Activated CD4-positive, alpha-beta T cell treated with anti-CD3 and anti-CD28 coated beads, Interleukin-2, amount 50 U/mL, for 16 hours (primary cell): ENCODE measurements at places on chromosomes 16 and 17.
A peak's percentile ranks its signal among the peaks of the same experiment; 100 is the strongest.

DNA sequence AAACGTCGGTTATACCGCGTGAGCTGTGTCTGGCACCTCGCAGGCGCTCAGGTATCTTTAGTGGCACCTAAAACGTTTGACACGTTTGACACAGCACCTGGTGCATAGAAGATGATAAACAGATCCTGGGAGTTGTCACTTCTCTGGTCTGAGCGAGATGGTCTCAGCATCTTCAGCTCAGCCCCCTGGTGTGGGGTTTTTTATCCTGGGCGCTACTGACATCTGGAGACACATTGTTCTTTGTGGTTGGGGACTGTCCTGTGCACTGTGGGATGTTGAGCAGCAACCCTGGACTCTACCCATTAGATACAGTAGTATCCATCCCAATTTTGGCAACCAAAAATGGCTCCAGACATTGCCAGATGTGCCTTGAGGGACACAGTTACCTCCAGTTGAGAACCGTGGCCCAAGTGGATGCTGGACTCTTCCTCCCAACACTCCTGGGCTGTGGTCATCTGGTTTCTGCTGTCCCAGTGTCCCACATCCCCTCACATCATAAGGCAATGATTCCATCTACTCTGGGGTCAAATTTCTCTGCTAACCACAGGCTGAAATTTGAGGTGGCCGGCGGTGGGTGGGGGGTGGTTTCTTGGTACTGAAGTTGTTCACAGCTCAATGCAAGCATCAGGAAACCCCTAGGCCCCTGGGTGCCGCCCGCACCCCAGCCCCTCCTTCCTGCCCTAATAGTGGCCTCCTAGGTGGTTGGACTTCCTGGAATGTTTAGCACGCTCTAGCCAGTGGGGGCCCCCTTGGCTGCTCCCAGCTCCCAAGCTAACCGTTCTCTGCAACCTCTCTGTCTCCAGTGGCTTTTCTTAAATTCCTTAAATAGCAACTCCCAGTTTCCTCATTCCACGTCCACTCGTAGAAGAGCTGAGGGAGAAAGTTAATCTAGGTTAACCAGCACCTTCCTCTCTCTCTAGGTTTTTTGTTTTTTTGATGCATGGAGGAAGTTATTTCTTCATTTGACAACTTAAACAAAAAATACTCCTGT, 124.8 kb downstream of the ABCC1 start:
- no peak for DNase-seq

- no peak for DNase-seq
Observed at GRCh38 chr16:57525761-57526160, 10.6 kb downstream of the CCDC102A start.

DNA sequence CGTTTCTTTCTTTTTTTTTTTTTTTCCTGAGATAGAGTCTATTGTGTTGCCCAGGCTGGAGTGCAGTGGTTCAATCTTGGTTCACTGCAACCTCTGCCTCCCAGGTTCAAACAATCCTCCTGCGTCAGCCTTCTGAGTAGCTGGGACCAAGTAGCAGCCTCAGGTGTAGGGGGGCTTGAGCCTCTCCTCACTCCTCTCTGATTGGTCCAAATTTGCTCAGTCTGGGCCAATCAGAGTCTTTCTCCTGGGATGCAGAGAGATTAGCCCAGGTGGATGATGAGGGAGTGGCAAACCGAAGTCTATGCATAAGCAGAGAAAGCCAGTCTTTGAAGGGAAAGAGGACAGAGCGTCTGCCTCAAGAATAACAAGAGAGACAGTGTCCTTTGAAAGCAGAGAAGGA, 99.0 kb downstream of the BMERB1 start:
- no peak for DNase-seq

GRCh38 chr17:82825540-82826124, 14.2 kb downstream of the ZNF750 start:
- no peak for DNase-seq

DNA sequence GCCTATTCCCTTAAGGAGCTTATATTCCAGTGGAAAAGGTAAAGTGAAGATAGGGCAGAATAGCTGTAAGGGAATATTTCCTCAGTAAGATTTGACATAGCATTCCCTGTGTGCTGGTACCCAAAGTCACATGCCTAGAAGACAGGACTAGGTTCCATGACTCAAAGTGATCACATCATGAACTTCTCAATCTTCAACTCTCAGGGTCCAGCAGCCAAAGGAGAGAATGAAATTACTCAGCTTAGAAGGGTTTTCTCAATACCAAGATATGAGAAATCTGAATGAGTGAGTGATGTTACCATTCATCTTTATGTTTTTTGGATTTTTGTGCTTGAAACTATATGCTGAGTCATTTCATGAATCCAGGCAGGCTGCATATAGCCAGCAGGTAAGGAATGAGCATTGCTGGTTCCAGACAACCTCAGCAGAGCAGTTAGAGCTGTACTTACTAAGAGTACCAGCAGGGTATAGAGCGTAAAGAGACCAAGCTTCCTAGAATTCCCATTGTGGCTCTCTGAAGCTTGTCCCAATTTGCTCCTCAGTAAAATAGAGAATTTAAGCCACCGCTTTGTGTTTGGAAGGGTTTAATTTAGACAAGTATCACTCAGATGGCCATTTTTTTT, 91.1 kb downstream of the ANKFN1 start:
- DNase-seq, result peak; percentile 14

GRCh38 chr17:55745258-55745657, 5.6 kb upstream of the PCTP start:
- DNase-seq, result no peak

DNA sequence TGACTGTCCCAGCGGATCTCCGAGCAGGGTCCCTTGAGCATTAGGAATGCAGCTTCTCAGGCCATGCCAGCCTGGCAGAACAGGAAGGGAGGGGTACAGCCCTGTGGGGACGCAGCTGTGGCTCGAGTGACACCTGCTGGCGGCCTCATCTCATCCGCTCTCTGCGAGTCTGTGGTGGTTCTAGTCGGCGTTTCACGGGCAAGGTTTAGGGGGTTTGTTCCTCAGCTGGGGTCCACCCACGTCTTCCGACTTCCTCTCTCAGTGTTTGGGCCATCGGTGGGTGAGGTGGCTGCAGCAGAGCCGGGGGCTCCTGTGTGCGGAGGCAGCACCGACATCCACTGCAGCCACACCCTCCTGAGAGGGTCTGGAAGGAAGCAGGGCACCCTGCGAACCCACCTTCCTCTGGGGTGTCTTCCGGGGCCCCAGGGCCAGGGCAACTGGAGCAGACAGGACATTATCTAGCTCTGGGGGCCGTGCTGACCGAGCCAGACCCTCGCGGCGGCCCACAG, 33.3 kb downstream of the JPH3 start:
- DNase-seq, result peak; percentile 72

- no peak for DNase-seq
Observed at GRCh38 chr17:73735245-73735644, 91.0 kb upstream of the SDK2 start.

DNA sequence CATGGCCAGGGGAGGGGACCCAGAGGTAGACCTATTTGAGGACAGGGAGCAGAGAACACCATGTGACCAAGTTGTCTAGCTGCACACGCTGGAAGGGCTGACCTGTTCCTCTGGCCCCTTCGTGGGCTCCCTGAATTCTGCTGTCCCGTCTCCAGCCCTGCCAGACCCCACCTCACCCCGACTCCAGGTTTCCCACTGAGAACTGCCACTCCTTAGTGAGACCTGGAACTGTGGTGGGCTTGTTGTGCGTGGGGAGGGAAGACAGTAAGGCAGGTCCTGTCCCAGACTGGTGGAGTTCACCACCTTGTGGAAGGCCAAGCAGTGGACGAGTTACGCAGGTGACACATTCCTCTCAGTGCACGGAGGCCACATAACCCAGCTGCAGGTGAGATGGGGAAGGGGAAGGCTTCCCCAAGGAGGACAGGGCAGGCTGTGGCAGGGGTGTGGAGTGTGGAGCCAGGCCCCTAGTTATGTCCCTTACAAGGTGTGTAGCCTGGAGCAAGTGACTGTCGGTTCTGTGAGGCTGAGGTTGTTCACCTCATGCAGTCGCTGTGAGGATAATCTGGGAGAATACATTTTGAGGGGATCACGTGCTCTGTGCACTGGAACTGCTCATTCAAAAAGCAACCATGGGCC, 54.7 kb downstream of the USP22 start:
- no peak for DNase-seq

- DNase-seq, result no peak
Observed at GRCh38 chr16:4876646-4877379, 29.5 kb downstream of the UBN1 start.

- no peak for DNase-seq
Observed at GRCh38 chr17:51901242-51901641, 257.3 kb downstream of the CA10 start.

DNA sequence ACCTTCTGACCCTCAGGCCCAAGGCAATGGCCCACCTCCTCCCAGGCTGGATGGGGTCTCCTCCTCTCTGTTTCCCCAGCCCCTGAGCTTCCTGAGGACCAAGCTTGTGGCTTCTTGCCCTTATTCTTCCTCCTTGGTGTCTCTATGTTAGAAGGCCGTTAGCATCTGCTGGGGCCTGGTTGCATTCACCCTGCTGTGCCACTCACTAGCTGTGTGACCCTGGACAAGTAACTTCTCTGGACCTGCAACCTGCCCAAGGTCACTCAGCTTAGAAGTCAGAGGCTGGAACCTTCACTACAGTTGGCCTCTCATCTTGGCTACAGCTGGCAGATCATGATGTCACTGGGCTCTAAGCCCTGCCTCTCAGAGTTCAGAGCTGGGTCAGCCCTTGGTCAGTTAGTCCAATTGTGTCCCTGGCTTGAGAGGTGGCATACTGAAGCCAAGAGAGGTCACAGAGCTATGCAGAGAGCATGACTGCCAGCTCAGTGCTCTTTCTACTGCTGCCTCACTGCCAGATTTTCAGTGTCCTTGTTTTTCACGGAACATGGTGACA, 3.0 kb downstream of the MT2A start:
- no peak for DNase-seq

- no peak for DNase-seq
Observed at GRCh38 chr17:10600571-10600970, 51.1 kb upstream of the MYH2 start.

DNA sequence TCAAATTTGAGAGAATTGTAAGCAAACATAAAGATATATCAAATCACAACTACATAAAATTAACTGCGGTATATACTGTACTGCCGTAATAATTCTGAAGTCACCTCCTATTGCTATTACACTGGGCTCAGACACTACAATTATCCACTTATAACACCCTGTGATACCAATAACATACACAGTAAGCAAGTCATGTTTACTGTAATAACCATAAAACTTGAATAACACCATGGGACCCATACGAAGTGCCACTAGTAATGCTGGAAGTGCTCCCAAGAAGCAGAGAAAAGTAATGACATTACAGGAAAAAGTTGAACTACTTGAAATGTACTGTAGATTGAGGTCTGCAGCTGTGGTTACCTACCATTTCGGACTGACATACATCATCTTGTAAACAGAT, 24.0 kb downstream of the CMC2 start:
- no peak for DNase-seq

DNA sequence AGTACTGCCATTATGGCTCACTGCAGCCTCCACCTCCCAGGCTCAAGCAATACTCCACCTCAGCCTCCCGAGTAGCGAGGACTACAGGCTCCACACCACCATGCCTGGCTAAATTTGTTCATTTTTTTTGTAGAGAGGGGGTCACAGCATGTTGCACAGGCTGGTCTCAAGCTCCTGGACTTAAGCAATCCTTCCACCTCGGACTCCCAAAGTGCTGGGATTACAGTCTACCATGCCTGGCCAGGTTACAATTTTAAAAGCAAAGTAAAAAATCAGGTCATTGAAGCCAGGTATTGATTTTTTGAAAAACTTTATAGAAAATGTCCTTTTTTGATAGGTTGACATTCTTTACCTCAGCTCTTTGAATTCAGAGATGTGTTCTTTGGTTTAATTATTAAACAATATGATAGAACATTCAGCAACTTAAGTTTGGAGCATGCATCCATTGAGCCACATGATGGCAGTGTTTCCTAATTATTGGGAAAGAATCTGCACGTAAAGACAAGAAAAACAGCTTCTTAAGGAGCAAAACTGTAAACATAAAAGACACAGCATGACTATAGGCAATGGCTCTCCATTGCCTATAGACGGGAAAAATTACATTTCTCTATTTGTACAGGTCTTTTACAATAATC, 1.7 kb upstream of the SLC16A11 start:
- peak; percentile 71 for DNase-seq

DNA sequence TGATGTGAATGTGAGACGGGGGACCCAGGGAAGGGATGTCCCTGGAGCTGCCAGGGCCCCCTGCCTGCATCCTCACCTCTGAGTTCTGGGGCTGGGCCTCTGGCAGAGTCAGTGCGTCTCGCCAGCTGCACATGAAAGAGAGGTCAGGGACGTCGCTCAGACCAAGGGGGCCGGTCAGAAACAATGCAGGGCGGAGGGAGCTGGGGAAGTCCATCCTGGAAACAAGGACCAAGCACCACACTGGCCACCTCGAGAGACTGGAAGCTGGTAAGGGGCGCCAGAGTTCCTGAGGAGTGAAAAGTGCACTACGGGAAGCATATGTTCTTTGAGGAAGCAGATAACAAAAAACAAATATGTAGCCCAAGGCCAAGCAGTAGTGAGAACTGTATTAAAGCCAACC, 2.1 kb downstream of the TAF1C start:
- DNase-seq, result no peak

GRCh38 chr16:8686031-8686621, 11.7 kb downstream of the ABAT start:
- no peak for DNase-seq

DNA sequence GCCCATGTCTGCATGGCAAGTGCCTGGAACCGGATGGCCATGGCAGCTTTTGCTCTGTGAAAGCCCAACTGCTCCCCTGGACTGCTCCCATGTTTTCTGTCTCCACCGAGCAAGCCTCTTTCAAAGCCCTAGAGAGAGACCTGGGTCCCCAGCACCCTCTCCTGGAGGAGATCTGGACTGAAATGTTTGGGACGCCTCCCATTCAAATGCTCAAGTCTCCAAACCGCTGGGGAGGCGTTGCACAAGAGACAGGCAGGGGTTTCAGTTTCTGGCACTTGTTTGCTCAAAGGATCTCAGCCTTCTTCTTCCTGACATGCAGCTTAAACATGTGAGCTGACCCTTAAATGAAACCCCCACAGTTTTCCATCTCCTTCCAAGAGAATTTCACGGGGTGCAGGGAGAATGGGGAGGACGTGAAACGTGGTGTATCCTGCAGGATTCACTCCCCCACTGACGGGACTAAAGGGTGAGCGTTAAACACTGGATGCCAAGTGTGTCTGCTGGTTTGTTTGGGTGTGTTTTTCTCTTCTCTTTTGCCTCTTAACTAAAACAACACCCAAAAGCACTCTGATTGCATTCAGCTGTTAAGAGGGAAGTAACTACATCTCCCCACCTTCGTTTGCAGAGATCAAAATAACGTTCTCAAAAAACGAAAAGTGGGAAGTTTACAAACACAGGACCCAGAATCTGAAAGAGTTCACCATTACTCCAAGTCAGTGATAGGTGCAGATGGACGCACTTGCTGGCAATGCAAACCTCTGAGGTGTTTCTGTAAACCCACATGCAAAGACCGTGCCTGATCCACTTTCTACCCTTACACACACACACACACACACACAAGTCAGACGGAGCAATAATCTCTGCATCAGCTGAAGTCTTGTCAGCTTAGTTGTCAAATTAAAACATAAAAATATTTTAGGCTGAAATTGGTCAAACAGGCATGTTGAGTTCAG, 256.9 kb downstream of the C16orf95 start:
- DNase-seq, result no peak
